SK-N-DZ (cell line): ENCODE measurements at places on chromosomes 3 and 15.

DNA sequence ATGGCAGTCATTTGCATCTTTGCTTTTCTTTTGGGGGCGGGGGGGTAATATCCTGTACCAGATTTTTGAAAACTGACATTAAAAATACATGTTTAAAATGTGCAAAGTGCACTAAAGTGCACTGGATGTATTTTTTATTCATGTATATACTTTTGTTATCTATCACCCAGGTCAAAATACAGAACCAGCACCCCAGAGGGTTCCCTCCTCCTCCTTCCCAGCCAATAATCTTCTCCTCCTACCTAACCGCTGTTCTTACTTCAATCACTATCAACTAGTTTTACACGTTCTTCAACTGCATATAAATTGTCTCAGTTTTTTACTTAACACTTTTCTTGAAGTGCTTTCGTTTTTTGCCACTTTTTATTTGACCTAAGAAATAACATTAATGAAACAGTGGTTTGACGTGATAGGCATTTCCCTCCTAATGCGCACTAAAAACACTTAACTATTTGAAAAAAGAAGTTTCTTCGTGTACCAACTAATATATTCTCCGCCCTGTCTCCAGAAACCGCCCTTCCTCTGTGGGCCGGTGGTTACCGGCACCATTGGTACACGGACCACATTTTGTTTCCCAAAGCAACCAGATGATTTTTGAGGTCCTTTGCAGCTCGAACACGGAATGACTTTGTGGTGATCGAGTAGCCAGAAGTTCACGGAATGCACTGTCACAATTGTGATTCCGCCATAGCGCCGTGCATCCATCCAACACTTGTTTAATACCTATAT is 836 bp upstream of the AKAP13 start:
- no peak for DNase-seq

DNA sequence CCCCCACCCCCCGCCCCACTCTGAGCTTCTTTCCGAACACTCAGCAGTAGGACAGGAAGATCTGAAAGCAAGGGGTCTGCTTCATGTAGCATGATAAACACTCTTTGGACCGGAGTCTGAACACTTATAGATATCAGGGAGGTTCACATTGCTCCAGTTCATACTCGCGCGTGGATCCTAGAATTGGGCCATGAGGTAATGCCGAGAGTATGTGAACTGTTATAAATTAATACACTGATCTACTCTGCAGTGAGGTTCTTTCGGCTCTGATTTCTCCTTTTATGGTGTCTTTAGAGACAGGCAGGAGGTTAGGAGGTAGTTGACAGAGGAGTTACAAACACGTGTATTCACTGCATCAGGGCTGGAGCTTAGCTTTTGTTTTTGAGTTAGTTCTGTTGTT is 223.0 kb downstream of the THSD4 start:
- no peak for DNase-seq

GRCh38 chr3:34411596-34411995 is 613.2 kb downstream of the PDCD6IP start:
- DNase-seq: no peak

GRCh38 chr3:71862371-71863140 is 77.6 kb upstream of the PROK2 start:
- DNase-seq: no peak

- no peak for DNase-seq
Observed at GRCh38 chr3:155495387-155495786, 201.9 kb upstream of the STRIT1 start.

DNA sequence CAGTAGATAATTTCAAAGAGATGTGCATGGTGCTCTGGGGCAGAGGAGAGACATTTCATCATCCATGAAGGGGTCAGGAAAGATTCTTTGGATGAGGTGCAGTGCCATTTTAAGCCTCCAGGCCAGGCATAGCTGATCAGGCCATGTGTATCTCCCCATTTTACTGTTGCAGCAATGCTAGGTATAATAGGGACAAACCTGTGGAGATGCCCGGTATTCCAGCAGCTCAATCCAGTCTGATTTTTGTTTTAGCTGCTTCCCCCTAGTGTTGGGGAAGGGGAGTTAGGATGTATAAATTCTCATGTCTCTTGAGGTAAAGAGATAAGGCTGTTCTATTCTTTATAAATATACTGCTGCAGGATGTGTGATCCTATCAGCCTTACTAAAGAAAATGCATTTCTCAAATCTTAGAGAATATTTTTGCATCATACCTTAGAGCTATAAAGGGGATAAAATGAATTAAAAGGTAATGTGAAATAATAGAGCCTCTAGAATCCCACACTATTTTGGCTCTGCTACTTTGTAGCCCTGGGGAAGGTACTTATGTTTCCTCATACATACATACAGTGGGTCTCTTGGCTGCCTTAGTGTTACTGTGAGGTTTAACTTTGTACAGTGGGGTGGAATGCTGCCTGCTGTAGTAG is 5.2 kb downstream of the CDV3 start:
- DNase-seq: peak; percentile 63

DNA sequence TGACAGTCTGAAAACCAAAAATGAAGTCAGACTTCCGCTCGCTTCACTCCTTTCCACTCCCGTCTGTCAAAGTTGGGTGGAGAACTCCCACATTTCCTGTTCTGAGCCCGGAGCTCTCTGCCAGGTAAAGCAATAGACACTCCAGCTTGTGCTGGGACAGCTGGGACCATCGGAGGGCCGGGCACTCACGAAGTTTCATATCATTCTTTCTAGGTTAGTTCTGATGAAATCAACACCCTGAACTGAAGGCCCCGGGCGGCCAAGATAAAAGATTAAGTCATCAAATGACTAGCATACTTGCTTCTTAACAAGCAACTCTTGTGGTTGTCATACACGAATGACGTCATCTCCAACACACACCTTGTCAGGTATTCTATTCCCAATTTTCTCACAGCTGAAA is 42.1 kb downstream of the MAGI1 start:
- no peak for DNase-seq

GRCh38 chr3:23079976-23080375 is 123.2 kb upstream of the UBE2E2 start:
- no peak for DNase-seq

- DNase-seq: no peak
Observed at GRCh38 chr15:72953306-72953705, 99.0 kb upstream of the NEO1 start.

- no peak for DNase-seq
Observed at GRCh38 chr3:102233881-102234280, 200.9 kb upstream of the ZPLD1 start.

DNA sequence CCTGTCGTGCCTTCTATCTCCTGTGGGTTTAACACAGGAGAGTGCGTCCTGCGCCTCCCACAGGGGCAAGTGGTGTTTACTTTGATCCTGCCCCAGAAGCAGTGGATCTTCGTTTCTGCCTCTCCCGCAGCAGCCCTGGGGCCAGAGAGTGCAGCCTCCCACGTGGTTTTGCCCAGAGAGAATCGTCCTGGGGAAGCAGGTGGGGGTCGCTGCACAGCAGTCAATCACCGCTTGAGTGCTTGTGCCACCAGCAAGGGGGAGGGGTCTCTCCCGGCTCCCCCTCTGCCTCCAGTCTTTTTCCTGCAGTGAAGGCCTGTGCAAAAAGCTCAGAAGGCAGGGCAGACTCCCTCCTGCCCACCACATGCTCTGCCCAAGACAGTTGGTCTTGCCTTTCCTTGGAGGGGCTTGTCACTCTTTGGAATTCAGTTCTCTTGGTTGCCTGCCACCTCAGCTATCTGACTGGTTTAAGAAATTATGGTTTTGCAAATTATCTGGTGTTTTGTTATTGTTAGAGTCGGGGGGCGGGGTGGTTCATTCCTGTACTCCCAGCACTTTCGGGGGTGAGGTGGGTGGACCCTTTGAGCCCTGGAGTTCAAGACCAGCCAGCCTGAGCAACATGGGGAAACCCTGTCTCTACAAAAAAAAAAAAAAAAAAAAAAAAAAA is 26.9 kb downstream of the STOML1 start:
- DNase-seq: peak; percentile 65

GRCh38 chr3:58176827-58177489 is 33.8 kb downstream of the DNASE1L3 start:
- no peak for DNase-seq

GRCh38 chr15:74794248-74794969 is 12.5 kb downstream of the CSK start:
- no peak for DNase-seq

DNA sequence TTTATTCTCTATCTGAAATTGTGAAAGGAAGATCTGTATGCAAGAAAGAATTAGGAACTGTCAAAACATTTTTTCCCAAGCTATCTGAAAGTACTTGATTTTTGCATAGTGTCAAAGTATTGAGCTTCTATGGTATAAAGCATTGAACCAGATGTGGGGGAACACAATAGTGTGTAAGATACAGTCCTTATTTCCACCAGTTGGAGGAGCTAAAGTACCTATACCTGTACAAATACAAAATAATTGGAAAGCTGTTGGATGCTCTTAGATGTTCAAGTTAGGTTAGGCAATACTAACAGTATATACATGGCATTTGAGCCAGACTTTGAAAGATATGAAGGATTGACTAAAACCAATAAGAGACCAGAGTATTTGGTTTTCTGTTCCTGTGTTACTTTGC is 148.4 kb downstream of the B3GALNT1 start:
- DNase-seq: no peak

GRCh38 chr3:19149368-19149767 is 1.1 kb downstream of the KCNH8 start:
- peak; percentile 55 for DNase-seq

DNA sequence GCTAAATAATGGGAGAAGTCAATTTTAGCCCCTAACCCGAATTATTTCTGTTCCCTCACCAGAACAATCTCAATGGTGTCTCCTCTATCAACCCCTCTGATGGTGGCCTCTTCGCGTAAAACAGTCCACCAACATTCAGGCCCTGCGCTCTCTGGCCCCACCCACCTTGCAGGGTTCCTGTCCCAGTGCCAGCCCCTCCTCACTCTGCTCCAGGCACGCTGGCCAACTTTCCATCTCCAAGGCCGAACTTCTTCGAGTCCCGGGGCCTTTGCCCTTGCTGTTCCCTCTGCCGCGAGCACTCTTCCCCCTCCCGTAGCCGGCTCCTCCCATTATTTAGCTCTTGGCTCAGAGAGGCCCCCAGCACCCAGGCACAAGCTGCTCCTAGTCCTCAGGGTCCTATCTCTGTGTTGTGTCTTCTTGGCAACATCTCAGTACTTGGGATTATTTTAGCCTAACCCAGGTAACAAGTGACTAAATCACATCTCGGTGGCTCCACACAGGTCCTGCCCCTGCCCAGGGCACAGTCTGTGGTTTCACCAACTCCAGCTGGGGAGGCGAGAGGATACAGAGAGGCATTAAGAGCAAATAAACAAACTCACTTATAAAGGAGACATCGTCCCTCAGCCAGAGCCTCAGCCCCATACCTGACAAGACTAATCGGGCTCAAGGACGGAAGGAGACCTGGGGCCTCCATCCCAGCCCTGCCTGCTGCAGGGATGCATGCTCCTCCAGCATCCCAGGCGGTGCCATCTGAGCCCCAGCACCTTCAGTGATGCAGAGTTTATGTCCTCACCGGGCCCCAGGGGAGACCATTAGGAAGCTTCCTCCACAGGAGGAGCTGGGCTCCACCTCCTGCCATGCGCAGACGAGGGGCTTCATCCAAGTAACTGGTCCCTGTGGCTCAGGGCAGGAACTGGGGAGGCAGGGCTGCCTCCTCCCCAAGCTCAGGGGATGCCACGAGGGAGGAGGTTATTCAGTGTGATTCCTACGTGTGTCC is 19.7 kb upstream of the IQSEC1 start:
- no peak for DNase-seq

- no peak for DNase-seq
Observed at GRCh38 chr3:113676261-113676660, 20.2 kb downstream of the USF3 start.

- no peak for DNase-seq
Observed at GRCh38 chr3:136023264-136023978, 57.9 kb downstream of the PPP2R3A start.

DNA sequence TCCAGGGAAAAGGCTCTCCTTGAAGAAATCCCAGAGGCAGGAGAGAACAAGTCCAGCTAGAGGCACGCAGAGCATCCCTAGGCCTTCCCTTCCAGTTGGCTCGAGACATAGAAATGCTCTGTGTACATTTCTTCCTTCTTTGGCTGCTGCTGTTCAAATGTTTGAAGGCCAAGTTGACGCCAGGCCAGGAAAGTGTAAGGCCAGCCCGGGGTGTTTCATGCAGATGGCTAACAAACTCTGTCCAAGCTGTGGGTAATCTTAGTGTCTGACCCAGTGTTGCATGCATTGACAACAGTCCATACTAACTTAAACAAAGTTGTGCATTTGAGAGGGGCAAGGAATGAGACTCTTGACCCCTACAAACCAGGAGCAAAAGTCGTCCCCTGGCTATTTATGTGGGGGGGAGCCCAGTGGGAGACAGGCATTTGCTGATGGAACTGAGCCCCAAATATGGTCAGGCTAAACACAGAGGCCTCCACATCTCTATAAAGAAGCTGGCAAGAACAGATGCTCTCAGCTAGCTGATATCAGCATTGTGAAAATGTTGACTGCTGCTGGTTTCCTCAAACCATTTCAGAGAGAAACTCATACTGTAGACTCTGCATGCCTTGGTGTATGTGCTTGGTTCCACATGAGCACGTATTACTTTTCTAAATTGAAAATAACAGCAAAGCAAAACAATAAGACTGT is 139.5 kb downstream of the ADAMTS9 start:
- DNase-seq: no peak

DNA sequence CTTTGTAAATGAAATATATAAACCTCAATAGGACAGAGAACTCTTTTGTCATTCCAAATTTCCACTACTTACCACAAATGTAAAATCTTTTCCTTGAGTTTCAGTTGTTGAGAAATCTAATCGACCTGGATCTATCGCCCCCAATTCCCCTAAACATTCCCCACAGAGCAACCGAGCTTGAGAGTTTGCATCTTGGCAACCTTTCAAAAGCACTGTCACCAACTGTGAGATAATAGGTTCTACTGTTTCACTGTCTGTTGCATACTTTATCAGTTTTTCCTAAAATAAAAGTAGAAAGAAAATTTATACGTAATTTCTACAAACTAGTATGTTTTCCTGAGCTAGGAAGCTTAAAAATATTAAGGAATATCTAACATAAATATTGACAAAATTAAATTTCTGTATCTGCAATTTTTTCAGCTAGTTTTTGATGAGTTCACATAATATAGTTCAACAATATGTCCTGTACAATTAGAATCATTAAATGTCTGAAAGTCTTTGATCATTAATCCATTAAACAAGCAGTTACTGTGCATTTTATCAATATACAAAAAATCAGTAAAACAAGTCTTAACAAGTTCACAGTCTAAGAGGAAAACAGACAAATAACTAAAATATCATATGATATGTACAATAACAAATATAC is 54.5 kb downstream of the ATR start:
- no peak for DNase-seq

GRCh38 chr15:101543431-101543830 is 53.9 kb upstream of the PCSK6 start:
- DNase-seq: no peak
